ENCODE measurements at places on chromosomes 3 and 15.

DNA sequence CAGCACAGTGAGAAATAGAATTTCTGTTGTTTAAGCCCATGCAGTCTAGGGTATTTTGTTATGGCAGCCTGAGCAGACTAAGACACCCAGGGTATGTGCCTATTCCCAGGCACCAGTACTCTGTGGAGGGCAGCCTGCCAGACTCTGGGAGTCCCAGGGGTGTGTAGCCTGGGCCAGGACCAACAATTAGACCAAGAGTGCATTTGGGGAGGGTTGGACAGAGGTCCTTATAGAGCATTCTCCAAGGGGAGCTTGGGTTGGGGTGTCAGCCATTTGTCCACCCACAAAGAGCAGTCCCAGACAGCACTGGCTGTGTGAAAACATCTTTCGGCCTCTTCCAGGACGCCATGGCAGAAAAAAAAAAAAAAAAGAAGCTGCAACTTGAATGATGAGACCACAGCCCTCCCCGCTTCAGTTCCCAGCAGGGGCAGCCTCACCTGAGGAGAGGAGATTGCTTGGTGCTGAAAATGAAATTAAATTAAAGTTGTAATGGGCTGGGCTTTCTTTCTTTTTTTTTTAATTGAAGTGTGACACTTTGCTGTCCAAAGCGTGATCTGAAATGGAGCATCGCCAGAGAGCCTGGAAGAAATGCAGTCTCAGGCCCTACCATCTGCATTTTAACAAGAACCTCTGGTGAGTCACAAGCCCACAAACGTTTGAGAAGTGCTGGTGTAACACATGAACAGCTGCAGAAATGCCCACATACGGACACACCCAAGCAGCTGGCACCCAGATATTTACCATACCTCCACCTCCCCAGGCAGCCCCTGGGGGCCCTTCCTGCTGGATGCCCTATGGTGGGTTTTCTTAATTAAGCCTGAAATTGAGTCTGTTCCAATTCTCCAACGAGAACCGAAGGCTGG, 21.3 kb upstream of the CAV3 start:
- no peak for DNase-seq

DNA sequence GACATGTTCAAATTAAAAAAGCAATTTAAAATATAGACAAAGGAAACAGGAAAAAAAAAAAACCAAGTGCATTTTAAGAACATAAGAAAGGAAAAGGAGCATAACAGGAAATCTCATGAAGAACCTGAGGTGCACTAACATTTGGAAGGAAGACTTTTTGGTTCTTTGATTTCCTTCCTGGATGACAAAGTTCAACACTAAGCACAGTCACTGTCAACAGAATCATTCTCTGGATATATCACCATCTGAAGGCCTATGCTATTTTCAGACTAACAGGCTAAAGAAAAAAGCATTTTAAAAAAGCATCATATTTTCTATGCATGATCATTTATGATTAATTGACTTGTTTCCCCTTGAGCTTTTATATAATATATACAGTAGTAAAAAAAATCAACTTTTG, 349.6 kb downstream of the PLCL2 start:
- no peak for DNase-seq

DNA sequence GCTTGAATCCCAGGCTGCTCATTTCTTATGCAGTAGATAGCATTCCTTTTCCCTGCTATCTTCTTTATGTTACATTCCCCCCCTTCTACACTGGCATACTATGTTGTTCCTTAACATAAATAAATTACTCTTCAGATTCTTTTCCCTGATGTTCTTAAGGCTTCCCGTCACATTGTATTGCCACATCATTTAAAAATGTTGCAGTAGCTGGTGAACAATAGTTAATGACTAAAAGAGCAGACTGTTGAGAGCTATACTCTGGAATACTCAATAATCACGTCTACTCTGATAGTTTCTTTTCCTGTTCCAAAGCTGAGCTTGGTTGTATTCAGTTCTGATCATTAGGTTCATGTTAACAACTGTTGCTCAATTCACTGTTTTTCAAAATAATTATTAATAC, 219.9 kb downstream of the CHST2 start:
- DNase-seq = no peak

- peak; percentile 76 for DNase-seq
Observed at GRCh38 chr3:40951636-40952035, 247.7 kb upstream of the CTNNB1 start.

DNA sequence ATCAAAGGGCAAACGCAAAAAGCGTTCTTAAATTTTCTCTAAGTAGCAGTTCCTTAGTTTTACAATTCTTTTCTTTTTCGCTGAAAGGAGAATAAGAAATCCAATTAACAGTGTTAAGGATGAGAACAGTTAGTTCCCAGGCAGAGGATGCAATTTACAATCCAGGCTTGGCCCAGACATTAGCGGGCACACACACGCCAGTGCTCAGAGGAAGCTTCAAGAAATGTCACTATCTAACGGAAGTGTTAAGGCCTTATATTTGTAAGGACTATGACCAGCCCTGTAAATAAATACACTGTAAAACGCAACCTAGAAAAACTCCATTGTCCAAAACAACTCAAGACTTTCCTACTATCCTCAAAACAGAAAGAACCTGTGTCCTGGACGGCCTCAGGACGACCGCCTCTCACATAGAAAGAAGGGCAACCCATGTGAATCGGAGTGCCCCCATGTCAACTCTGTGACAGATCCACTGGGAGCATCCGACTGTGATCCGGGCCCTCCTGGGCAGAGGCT, 1.3 kb downstream of the ACAP2 start:
- no peak for DNase-seq

- DNase-seq = no peak
Observed at GRCh38 chr15:40974879-40975278, 21.6 kb downstream of the CHAC1 start.

DNA sequence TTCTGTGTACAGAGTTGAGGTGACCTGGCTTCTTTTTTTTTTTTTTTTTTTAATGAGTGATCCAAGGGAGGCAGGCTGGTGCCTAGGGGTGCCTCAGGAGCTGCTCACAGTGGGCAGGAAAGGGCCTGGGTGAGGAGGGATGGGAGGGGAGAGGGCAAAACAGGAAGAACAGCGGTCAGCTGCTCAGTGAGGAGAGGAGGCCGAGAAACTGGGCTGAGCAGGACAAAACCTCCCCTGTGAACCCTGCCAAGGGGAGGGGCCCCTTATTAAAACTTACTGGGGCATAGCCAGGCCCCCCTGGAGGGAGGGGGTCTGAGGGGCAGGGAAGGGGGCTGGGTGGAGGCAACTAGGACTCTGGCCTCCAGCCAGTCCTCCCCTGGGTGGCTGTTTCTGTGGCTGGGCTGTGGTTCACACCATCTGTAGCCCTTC, 3.5 kb downstream of the PLEKHO2 start:
- DNase-seq = no peak

- no peak for DNase-seq
Observed at GRCh38 chr15:40366457-40367370, 8.7 kb downstream of the DISP2 start.

- DNase-seq = peak; percentile 35
Observed at GRCh38 chr3:20225769-20226168, 39.8 kb upstream of the SGO1 start.

GRCh38 chr3:77690284-77690845, 650.5 kb downstream of the ROBO2 start:
- no peak for DNase-seq

- DNase-seq = no peak
Observed at GRCh38 chr3:11287404-11287803, 15.2 kb downstream of the ATG7 start.

- no peak for DNase-seq
Observed at GRCh38 chr3:66241466-66241865, 20.7 kb downstream of the SLC25A26 start.

DNA sequence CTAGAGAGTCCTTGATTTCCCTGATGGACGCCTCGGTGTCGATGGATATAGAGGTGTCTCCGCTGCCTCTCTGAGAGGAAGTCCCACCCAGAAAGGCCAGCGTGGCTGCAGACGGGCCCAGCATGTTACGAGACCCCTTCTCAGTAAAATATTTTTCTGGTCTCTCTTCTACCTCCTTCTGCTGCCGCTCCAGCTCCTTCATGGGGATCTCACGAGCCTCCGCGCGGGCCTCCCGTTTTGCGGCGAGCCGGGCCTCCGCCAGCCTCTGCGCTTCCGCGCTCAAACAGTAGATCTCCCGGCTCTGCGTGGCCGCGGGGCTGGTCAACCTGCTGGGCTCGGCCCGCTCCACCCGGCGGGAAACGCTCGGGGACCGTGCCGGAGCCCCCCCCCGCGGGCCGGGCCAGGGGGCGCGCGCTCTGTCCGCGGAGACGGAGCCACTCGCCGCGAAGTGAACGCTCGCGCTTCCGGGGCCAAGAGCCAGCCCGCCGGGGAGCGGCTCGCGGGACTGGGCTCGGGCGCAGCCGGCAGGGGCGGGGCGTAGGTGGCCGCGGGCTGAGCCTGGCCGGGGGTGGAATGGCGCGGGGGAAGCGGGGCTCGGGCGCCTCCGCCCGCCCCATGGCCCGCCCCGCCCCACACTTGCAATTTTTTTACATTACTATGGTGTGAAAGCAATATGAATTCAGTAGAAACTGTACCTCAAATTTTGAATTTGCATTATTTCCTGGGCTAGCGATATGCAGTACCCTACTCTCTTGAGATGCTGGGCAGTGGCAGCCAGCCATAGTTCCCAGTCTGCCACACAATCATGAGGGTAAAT, 10.2 kb upstream of the KCNMB3 start:
- peak; percentile 72 for DNase-seq

- no peak for DNase-seq
Observed at GRCh38 chr3:184758056-184758455, 46.2 kb upstream of the MAGEF1 start.

GRCh38 chr15:40498891-40499290, 28.1 kb downstream of the CHST14 start:
- no peak for DNase-seq

DNA sequence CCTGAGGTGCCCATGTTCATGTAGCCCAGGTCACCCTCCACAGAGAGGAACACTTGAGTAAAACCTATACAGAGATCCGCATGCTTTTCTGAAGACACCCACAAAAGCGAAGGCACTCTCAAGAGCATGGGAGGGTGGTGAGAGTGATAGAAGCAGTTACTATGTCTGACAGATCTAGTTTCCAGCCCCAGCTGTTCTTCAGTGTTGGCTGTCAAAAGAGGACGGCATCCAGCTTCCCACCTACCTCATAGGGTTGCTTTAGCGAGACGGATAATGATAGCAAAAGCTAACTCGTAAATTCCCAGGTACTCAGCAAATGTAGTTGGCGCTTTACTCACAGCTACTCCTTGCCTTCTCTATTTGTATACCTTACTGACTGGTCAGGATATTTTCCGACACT, 3.0 kb upstream of the MEX3B start:
- DNase-seq = no peak

DNA sequence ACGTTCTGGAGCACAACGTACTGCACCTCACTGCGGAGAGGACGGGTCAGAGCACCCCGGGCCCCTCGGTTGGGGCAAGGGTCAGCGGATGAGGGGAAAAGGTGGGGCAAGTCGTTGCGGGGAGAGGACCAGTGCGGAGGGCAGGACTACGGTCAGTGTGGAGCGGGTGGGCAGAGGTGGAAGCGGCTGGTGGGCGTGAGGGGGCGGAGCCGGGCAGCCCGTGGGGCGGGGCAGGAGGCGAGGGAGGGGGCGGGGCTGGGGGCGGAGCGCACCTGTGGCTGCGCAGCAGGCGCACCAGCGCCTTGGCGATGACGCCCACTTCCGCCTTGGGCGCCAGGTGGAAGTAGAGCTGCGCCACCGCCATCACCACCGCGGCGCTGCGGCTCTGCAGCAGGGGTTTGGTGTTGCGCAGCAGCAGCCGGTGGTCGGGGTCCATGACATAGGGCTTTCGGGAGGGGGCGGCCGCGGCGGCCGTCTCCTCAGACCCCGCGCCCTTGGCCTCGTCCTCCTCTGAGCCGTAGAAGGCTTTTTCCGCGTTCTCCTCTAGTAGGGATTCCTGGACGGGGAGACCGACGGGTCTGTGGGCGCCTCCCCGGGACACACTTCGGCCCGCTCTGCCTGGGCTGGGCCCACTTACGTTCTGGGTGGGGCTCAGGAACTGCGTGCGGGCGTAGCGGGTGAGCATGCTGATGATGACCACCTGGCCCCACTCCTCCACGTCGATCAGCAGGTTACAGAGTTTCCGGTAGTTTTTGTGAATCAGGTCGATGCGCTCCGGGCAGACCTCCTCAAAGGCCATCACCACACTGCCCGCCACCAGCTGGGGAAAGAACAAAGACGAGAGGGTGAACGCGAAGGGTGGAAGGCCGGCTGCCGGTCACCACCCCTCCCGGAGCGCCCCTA, 29.2 kb downstream of the AP3B2 start:
- DNase-seq = no peak

DNA sequence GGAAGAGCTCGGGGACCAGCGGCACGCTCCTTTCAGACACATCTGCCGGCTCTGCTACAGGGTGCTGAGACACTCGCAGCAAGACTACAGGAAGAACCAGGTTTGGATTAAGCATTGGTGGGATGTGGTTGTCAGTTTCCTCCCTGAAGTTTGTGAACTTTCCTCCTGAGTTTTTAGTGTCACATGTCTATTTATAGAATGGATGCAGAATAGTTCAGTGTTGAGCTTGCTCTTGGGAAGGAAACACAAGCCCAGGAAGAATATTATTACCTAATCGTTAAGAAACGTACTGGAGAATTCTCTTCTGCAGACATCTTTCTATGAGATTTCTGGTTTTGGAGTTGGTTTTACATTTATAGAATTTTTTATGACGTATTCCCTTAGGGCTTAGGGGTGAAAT, 172.0 kb downstream of the ITPR1 start:
- no peak for DNase-seq

GRCh38 chr3:69715204-69715603, 24.1 kb upstream of the MITF start:
- no peak for DNase-seq

- DNase-seq = peak; percentile 73
Observed at GRCh38 chr3:37492977-37493471, 318.6 kb upstream of the LRRFIP2 start.

- DNase-seq = no peak
Observed at GRCh38 chr15:19899021-19899824, 642.4 kb downstream of the GOLGA6L6 start.

DNA sequence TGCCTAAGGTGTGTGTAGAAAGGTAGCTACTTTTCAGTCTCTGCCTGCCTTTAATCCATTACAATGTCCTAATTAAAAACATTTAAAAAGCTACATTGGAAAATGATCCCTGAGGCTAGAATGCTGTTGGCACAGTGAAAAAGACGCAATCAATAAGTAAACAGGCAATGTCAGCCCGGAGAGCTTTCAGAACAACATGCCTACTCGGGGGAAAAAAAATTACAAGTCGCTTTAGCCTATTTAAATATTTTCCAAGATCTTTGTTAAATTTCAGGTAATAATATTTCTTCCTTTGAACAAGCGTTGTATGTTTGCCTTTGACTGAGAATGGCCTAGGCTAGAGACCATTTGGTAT, 46.6 kb upstream of the CD47 start:
- DNase-seq = no peak

DNA sequence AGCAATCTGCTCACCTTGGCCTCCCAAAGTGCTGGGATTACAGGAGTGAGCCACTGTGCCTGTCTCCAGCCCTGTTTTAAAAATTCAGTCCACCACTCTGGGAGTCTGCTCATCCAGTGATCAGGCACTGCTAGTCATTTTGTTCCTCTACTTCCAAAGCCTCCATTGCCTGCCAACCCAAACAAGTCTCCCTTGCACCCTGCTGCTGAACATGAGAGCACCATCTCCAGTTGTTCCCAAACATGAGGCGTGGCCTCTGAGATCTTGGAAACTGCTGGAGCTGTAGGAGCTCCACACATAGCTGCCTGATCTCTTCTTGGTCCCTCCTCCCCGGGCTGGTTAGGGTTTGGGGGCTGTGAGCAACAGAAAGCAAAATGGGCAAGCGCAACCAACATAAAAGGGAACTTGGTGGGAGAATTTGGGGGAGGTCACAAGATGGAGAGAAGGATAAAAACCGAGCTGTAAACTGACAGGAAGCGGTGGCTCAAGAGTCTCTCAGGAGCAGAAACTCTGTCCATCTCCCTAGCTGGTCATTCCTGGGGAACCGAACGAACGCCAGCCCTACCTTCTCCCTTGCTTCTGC, 49.6 kb upstream of the TLE3 start:
- no peak for DNase-seq
